ENCODE measurements at places on chromosomes 1 and 21.
A peak's percentile ranks its signal among the peaks of the same experiment; 100 is the strongest.

DNA sequence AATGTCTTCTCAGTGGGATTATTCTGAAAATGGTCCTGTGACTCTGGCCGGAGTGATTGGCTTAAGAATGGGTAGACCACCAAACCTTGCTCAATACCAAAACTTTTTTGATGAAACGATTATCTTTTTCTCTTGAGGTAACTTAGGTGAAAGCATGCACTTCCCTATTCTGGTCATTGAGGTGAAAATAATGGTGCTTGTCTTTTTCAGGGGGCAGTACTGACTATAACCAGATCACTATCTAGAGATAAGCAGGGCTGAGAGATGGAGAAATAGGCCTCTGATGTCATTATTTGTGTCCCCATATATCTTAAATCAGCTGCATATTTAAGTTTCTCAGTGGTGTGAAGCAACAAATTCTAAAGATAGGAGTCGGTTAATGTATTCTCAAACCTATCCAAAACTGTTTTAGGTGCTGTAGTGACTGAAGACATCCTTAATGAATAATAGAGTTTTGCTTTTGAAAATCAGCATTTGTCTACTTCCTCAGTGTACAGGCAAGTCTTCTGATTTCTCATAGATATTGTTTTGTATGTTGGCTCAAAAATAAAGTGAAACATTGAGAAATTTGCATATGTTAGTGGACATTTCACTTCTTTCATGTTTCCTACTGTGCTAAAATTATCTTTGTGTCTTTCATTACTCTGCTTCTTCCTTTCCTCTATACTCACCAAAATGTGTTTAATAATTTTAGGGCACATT is 735.3 kb upstream of the ADGRL4 start:
- no peak for DNase-seq

GRCh38 chr1:166813508-166814223 is 25.6 kb upstream of the POGK start:
- no peak for DNase-seq

GRCh38 chr1:80656014-80656636 is 1144.6 kb upstream of the ADGRL2 start:
- no peak for DNase-seq

GRCh38 chr1:44135886-44136285 is 5.5 kb downstream of the KLF18 start:
- DNase-seq, result no peak

GRCh38 chr1:55052221-55053142 is 13.1 kb downstream of the PCSK9 start:
- DNase-seq, result no peak

GRCh38 chr1:227937838-227938145 is 9.9 kb downstream of the WNT9A start:
- no peak for DNase-seq

DNA sequence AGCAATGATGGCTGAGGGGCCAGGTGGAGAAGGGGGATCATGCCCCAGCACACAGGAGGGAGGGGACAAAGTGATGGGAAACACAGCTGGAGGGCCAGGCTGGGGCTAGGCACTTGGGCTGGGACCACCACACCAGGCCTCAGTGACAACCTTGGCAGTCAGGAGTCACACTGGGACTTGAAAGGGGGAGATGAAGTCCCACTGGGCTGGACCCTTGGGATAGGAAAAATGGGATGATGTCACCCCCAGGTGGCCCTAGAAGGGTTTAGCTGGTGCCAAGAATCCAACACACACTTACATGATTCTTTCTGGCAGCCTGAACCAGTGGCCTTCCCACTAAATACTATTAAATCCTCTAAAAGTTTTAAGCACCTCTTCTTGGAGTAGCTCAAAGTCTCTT is 17.1 kb downstream of the ZBTB17 start:
- no peak for DNase-seq

DNA sequence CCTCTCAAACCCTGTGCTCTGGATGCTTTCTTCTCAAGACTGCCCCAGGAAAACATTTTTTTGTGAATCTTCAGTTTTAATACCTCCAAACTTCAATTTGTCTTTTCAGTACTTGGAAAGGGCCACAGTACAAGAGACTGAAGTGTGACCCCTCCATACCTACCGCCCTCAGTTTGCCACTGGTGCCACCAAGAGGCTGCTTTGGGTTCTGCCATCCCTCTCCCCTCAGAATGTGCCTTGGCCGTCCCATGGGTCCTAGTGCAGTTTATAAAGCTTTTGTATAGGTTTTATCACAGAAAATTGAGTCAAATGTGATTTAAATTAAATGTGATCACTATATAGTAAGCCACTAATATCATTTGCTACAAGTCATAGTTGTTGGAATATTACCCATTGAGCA is 60.8 kb upstream of the PGD start:
- DNase-seq, result peak; percentile 30
